SK-N-MC (cell line): ENCODE measurements at places on chromosomes 16 and 17.

DNA sequence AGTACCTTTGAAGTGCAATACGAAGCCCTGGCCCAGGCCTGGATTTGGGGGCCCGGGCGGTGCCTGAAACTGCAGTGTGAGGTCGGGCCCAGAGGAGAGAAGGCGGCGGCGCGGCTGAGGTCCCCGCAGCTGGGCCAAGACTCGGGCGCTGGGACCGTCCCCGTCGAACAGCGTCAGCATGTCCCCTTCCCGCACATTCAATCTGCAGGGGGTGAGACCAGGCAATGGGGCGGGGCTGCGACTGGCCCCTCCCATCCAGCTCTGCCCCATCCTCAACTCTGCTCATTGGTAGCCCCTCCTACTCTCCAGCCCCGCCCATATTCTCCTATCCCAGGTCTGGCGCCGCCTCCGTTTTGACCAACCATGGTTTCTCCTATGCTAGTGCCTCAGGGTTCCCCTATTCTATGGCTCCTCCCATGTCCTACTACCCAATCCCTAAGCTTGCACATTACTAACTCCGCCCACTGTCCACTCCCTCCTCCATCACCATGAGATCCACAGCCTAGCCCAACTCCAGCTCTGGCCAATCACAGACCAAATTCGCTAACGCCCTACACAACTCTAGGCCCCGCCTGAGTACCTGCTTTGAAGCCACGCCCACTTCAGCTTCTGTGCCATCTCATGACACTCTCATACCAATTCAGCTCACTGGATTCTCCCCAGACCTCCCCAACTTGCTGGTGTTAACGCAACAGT is 14.4 kb upstream of the CDIPT start:
- DNase-seq = peak; percentile 51

DNA sequence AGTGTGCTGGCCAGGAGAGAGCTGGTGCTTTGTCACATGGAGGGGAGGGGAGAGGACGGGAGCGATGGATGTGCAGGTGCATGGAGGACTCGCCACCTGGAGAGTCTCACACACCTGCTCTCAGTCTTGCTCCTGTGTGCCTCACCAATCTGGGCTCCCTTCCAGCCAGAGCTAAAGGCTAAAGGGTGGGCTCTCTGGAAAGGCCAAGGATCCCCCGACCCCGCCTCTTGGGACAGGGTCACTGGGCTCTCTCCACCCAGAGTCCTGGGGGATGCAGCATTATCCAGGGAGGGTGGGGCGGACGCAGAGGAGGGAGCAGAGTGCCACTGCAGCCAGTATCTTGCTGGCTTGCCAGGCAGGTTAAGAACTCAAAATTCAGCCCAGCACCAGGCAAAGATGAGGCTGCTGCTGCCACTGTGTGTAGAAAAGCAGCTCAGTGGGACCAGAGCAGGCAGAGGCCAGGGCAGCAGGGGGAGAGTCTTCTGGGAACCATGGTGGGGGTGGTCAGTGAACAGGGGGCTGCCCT is 5.4 kb upstream of the STAT5B start:
- DNase-seq = no peak

GRCh38 chr16:67162506-67163163 is 1.9 kb upstream of the HSF4 start:
- DNase-seq = no peak

- no peak for DNase-seq
Measured at GRCh38 chr16:29765167-29766032, 12.7 kb upstream of the ZG16 start.

GRCh38 chr16:80666378-80667250 is 125.8 kb downstream of the DYNLRB2 start:
- DNase-seq = no peak

DNA sequence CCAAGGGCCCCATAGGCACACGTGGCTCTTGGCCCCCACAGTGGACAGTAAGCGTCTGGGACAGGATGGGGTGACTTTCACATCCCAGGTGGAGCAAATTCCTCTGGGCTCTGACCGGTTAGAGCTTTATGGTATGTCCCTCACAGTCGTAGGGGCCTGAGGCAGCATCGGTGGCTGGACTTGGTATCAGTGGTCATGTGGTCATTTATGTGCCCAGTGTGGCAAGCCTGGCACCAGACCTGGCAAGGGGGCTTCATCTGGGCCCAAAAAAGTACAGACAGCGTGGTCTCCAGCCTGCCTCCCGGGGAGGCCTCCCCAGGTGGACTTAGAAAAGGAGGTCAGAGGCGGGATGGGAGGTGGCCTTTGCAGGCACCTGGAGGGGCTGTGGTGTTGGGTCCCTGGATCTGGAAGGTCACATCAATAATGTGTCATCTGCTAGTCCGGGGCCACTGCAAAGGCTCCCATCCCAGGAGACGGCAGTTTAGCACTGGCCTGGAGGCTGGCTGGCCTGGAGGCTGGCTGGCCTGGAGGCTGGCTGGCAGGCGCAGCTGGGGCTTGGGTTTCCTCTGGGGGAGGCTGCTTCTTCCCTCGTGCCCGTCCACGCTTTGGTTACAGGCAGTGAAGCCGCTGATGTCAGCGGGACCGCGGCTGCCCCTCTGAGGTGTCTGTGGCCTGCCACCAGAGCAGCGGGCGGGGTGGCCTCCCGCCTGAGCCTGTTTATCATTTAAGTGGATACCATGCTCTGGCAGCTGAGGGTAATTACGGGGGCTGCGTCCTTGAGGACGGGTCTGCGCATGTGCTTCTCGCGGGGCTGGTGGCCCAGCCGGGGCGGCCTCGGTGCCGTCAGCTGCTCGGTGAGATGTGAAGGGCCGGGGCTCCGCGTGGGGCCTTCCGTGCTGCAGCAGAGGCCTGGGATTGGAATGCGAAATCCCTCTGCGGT is 20.7 kb upstream of the CBX4 start:
- DNase-seq = no peak

- DNase-seq = peak; percentile 5
Measured at GRCh38 chr17:79294459-79295071, 219.9 kb downstream of the ENGASE start.

DNA sequence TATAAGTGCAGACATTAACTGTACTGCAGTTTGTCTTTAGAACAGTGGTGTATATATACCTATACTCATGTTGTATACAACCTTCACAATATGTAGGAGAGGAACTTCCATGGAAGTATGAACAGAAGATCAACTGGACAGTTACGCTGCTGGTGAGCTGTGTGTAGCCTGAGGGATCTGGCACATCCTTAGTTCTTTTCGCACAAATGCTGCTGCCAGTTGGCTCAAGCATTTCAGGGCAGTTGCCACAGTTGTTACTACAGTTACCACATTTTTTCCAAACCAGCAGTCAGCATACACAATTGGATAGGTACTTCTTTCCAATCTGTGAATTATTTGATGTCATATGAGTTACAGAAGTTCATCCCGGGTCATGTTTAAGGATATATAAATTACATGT is 539.6 kb upstream of the HSBP1 start:
- DNase-seq = no peak

GRCh38 chr17:16484445-16485175 is 7.4 kb downstream of the LRRC75A start:
- no peak for DNase-seq

DNA sequence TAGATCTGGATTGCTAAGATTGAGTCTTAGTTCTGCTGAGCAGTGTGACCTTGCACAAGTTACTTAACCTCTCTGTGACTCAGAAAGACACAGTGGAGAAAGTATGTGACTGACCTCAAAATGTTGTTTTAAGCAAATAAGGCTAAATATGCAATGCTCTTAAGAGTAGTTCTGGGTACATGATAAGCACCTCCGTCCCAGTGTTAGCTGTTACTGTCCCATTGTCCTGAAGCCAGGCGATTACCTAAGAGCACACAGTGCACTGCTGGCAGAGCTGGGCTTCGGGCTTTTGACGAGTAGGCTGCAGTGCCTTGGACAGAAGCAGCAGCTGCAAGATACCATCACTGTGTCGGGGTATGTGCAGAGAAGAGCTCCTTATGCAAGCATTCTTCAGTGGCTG is 32.7 kb upstream of the FOXF1 start:
- no peak for DNase-seq

DNA sequence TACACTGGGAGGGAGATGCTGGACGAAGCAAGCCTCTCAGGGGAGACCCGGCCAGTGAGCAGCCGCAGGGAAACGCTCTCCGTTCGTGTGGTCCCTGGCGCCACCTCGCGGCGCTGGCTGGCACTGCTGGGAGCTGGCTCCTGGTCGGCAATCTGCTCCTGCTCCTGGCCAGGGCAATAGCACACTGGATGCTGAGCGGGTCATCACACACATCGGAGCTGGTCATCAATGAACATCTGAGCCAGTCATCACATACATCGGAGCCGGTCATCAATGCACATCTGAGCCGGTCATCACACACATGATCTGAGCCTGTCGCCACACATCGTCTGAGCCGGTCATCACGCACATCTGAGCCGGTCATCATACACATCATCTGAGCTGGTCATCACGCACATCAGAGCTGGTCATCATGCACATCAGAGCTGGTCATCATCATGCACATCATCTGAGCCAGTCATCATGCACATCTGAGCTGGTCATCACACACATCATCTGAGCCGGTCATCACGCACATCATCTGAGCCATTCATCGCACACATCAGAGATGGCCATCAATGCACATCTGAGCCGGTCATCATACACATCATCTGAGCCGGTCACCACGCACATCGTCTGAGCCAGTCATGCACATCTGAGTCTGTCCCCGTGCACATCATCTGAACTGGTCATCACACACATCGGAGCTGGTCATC is 217.3 kb downstream of the RBFOX3 start:
- DNase-seq = no peak

- DNase-seq = no peak
Measured at GRCh38 chr17:73323409-73324159, 11.8 kb upstream of the CDC42EP4 start.

GRCh38 chr16:83409347-83409746 is 398.4 kb upstream of the HSBP1 start:
- no peak for DNase-seq

GRCh38 chr16:90019543-90020259 is 445 bp upstream of the DBNDD1 start:
- DNase-seq = no peak

DNA sequence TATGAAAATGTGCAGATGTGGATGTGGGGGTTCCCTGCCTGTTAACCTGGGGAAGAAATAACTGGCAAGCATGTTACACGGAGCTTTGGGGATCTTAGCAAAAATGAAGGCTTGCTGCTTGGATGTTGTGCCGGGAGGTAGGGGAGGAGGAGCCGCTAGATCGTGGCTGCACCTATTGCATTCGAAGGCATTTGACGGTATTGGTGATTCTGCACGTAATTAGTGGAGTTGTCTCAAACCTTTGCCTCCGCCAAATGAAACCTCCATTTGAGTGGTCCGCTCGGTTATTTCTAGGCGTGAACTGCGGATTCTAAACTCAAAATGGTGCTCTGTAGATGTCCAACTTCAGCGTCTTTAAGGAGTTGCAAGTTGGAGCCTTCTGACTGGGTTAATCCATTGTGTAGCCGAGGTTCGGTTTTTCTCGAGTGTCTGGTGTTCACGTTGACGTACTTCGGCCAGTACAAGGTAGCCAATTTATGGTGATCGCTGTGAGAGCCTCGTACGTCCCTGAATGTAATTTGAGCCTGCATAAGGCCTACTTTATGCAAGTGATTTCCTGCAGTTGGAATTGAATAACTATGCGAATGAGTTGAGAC is 1.5 kb downstream of the TNRC6C start:
- no peak for DNase-seq

GRCh38 chr17:46088595-46088994 is 89.5 kb downstream of the STH start:
- DNase-seq = no peak

DNA sequence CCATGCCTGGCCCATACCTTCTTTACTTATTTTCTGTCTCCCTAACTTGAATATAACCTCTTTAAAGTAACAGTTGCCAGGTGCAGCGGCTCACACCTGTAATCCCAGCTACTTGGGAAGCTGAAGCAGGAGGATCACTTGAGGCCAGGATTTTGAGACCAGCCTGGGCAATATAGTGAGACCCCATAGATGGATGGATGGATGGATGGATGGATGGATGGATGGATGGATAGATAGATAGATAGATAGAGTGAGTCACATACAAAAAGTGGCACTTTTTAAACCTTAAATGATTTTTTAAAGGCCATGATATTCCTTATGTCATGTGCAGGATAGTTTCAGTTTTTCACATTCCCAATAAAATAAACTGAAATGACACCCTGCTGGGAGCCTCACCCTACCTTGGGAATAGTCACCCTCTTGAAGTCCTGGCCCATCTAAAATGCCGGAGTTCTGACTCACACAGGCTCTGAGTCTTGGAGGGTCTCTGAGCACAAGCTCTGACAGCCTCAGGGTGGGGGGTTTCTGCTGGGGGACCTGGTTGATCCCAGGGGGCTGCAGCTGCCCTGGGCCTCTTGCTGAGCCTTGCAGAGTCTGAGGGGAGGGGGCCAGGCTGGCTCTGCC is 26.2 kb downstream of the CPNE2 start:
- no peak for DNase-seq

DNA sequence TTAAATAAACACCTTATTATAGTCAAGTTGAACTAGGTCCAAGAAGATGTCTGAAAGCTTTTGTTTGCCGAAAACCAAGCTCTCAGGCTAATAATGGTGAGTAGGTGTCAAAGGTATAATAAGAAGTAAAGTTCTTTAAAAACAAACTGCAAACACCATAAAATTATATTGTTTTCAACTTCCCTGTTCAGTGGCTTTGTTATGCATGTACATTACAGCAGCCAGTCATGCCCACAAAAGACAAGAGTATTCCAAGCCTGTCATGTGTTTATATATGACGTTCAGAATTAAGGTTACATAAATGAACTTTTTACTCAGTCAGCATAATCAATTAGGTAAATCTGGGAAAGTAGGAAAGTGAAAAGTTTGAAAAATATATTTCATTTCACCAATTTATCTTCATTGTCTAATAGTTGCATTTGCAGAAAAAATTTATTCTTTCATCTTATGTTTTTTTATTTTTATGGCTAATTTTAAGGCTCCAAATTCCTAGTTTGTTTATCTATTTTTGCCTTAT is 928.7 kb upstream of the SOX9 start:
- DNase-seq = no peak

GRCh38 chr17:45138911-45139532 is 3.5 kb downstream of the ACBD4 start:
- no peak for DNase-seq

- DNase-seq = no peak
Measured at GRCh38 chr16:66079671-66080334, 286.7 kb upstream of the CDH5 start.

DNA sequence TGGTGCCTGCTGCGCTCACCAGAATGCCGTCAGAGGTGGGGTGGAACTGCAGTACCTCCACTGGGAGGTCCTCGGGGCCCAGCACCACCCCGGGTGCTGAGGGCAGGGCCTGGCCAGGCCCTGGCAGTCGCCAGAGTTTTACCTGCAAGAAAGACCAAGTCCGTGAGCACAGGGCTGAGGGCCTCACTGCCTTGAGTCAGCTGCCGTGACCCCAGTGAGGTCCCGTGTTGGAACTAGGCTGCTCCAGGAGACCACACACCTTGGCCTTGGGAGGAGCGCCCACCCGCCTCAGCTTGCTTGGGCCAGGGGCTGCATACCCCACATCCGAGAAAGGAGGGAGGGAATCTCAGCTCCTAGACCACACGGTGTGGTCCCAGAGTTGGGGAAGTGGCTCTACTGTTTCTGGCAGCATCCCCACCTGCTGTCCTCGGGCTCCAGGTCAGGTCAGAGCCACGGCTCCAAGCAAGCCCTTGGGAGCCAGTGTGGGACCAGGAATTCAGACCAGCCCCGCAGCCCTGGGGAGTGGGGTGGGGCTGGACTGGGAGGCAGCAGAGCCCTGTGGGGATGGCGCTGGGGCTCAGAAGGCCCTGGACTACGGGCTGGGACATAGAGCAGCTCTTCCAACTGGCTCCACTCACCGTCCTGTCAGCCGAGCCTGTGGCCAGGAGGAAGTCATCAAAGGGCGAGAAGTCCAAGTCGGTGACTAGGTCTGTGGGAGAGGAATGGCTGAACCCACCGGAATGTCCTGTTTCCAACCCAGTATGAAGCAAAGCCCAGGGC is 8.7 kb downstream of the CORO7 start:
- DNase-seq = no peak

GRCh38 chr17:50482516-50482915 is 3.9 kb downstream of the RSAD1 start:
- no peak for DNase-seq
